NCI-H187 treated with DMSO at 0.1 percent for 48 hours (cell line): ENCODE measurements at places on chromosomes 7 and 10.

- no peak for DNase-seq
These were observed 63.2 kb downstream of the CYP51A1 start for GRCh38 chr7:92071032-92071431.

GRCh38 chr7:149716007-149716931 is 57.1 kb downstream of the ZNF467 start:
- no peak for DNase-seq

GRCh38 chr10:66940965-66941364 is 15.1 kb downstream of the LRRTM3 start:
- no peak for DNase-seq

DNA sequence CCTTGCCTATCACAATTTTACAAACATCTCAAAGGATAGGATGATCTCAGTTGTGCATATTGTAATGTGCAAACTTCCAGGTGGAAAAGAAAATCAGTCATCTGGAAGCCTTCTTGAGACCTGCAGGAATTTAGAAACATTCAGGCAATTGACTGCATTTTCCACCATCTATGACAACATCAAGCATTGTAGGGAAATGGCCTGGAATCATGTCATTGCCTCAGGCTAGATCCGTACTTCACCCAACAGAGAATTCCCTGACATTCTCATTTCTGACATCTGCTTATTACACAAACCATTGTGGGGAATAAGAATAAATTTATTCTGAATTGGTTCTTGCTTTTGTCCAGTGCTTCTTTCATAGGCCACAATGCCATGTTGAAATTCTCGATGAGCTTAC is 124.9 kb upstream of the NPVF start:
- DNase-seq = no peak

DNA sequence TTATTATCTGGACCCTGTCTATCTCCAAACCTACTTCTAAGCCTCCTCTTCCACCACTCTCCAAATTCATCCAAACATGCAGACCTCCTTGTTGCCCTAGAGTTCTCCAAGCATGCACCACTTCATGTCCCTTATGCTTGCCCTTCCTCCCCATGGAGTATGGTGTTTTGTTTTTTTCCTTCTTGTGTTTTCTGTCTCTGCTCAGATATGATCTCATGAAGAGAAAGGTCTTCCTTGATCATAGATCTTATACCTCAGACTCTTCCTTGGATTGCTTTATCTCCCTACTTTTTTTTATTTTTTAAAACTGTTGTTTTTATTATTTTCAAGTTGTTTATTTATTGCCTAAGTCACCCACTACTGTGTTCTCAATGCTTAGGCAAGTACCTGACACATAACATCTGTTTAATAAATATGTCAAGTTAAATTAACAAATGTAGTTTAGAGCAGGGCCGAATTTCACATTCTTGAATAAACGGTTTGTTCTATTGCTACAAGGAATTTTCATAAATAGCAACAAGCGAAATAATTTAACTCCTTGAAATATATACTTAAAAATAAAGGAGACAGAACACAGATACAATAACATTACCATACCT is 84.5 kb downstream of the HGF start:
- no peak for DNase-seq

DNA sequence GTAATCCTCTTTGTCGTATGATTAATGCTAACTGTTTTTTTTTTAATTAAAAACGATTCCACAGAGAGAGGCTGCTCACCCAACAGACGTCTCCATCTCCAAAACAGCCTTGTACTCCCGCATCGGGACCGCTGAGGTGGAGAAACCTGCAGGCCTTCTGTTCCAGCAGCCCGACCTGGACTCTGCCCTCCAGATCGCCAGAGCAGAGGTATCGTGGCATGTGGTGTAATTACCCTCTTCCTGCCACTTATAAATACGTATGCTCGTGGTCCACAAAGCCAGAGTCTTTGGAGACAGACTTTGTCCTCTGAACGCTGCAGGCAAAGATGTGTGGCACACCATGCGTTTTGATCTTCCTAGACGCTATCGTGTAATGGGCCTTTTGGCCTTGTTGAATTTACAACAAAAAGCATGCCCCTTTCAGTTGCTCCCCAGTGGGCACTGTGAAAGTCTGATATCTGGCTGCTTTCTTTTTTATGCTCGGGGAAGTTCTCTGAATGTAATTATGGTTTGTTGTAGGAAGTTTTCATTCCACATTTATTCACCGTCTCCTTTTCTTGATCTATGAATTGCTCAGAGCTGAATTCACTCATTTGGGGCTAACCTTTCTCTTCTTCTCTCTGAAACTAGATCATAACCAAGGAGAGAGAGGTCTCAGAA is 33.6 kb upstream of the BTBD16 start:
- DNase-seq = no peak

- DNase-seq = no peak
These were observed 68.9 kb downstream of the HTR7 start for GRCh38 chr10:90788968-90789367.

DNA sequence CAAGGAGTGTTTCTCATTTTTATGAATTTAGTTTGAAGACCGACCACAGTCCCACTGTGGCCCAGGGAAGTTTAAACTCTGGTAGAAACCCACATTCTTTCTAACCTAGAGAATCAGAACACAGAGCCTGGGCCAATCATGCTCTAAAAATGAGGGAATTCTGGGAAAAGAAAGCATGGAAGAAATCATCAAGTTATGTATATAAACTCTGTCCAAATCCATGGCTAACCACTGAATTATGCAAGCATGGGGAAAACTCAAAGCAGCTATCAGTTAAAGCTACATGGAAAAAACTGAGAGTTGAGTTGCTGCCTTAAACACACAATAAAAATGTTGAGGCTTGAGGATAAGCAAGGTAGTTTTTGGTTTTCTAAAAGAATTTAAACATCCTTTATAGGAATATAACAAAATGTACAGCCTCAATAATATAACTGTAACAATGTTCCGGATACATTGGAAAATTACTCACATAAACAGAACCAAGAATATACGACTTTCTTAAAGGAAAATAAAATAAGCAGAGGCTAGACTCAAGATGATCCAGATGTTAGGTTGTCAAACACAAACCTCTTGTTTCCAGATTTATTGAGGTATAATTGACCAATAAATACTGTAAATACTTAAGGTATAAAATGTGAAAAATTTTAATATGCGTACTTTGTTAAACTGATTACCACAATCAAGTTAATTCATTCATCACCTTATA is 311.2 kb upstream of the GNAI1 start:
- no peak for DNase-seq

DNA sequence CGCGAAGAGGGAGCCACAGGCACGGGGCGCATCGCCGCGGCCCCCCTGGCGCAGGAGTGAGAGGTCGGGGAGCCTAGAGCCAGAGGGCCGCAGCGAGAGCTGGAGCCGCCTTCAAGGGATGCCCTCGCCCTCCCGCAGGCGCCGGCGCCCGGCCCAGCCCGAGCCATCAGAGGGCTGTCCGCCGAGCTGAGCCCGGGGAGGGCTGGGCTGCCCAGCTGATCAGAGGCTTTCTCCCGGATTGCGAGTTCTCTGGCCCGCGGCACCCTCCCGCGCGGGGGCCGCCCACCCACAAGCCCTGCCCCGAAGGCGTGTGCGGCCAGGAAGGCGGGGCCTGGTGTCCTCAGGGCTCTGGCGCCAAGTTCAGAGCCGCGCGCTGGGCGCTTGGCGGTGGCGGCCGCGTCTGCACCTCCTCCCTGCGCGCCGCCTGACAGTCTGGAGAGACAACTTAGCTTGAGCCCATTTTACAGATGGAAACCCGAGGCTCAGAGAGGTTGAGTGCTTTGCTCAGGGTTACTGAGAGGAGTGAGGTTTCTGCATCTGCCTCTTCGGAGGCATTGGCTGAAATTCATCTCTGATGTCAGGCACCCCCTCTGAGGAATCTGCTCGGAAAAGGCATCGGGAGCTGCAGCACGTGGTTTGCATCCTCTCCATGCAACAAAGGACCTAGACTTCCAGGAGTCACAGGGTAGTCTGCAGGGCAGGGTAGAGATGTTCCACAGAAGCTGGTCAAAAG is 3.8 kb upstream of the ANTXRL start:
- DNase-seq = no peak

DNA sequence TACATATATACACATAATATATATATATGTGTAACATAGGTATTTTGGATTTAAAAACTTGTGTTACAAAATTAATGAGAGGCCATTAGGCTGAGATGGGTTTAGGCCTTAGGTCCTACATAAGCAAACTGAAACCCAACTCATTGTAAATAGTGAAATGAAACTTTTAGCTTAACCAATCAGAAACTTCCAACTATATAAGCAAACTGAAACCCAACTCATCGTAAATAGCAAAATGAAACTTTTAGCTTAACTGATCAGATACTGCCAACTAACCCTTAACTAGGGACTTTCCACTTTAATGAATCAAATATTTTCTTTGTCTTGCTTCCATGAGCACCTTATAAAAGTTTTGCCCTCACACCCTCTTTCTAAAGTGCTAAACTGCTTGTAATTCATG is 17.3 kb upstream of the SAMD9L start:
- no peak for DNase-seq

- no peak for DNase-seq
These were observed 34.3 kb downstream of the ABLIM1 start for GRCh38 chr10:114623661-114624294.

DNA sequence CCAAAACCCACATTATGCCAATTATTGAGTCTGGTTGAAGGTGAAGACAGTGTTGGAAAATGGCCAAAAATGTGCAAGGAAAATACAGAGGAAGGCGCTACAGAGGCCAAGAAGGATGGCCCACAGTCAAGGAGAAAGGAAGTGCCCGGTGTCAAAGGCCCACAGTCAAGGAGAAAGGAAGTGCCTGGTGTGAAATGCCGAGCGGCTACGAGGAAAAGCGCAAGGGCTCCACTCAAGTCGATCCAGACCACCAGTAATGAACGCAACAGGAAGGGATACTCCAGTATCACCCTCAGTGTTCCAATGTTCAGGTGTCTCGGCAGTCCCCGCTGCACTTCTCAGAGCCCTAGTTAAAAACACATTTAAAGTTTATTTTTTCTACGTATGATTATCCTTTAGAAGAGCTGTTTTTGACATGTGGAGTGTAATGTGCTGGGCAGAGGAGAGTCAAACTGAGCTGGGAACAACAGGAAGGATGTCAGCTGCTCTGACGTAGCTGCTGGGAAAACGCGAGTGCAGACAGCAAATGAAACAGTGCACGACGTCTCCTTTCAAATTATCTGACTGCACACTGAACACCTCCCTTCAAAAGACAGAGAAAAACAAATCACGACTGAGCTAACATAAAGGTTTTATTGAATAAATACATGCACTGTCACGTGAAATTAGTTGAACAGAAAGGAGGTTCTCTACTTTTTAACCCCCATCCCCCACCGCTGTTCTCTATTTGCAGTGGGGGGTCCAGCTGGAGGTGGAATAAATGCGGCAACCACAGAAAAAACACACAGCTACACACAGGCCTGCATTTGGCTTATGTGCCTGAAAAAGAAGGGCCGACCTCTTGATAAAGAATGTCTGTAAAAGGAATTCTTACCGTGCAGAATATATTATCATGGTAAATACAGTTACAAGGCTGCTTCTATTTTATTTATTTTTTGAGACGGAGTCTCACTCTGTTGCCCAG is 26.1 kb upstream of the NCAPG2 start:
- DNase-seq = no peak
